ENCODE measurements at places on chromosomes 2 and 18.

- no peak for DNase-seq
These were observed 968 bp upstream of the RALBP1 start for GRCh38 chr18:9474108-9474982.

DNA sequence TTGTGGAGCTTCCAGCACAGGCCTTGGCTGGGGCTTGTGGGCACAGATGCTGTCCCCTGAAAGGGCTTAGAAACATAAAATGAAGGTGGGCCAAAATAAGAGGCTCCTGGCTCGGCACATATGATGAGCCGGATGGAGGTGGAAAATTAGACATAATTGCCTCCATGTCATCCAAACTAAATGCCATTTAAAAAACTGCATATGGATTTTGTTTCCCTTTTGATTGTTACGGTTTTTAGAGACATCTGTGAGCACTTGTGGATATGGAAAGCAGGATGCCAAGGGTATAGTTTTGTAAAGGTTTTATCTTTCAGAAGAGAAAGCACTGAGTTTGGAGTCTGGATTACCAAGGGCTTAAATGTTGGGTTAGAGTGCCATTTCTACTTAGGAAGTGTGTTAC is 498.3 kb downstream of the RIT2 start:
- DNase-seq, result no peak

DNA sequence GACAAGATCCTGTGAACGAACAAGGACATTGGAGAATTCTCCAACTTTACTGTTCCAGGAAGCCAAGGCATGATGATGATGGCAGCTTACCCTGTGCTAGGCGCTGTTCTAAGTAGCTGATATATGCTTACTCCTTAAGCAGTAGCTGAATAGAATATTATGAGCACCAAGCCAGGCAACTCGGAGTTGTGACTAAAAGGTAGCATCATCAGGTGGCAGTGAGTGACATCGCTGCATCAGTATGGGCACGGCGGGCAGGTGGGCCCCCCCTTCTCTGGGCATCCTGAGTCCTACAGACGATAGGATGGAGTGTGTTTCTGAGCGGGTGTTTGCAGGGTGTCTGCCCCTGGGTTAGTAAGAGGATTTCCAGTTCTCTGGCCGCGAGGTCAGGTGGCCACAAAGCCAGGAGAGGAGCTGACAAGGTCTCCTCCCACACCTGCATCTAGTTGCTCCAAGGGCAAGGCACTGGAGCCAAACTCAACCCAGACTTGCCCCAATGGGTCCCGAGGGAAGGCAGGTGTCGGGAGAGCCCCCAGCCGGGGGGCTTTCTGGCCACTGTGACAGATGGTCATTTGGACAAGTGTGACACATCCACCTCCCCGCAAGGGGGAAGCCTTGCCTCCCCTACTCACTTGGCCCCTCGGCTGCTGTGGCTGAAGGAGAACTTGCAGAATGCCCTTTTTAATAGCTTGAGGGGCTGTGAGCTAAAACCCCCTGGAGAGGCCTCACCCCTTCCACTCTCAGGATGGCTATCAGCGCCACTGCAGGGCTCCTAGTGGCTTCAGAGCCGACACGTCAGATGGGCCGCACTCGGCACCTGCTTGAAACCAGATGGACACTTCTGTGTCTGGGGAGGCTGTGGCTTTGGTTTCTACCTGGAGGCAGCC is 55.5 kb downstream of the CRACDL start:
- no peak for DNase-seq

DNA sequence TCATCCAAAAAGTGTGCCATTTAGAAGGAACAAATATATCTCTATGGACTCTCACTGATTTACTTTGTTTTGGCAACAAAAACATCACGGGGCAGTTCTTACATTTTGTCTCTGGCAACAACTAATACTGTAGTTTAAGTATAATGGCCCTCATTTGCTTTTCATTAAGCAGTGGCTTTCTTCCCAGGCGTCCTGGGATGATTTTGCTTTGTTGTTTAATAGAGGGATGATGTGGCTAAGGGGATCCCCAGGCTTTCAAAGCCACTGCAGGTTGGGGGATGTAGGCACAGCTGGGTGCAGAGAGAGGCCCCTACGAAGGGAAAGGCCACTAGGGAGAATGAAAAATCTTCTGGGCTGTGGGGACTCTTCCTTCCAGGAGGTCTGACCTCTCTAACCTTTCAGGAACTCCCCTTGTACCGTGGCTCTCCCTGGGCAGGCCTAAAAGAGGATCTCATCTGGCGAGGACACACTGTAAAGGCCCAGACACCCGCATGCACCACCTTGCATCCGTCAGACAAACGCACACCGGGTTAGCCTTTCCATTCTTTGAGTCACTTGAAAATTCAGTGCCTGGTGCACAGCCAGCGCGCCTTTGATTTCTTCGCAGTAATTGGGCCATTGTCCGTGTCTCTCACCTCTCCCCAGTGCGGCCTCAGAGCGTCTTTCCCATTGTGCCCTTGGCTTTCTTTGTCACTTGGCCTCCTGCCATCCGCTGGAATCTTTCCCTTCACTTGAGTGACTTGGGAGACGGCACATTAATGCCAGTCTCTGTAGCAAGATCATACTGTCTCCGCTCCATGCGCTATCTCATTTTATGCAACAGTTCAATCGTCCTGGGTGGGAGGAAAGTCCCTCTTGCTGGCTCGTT is 40.3 kb upstream of the AFF3 start:
- no peak for DNase-seq

DNA sequence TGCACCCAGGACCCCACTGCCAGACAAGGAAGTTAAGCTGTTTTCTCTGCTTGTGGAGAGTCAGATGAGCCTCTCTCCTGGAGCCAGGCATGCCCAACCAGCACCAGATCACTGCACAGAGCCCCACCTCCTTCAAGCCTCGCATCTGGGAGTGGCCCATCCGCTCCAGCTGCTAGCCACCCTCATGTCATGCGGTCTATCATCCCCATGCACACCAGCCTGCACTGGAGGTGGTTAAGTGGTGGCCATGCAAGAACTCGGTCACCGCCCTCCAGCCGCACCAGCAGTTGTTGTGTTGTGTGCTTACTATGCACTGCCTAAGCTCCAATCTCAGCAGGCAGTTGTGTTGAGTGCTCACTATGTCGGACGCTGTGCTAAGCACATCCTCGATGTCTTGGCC is 177.9 kb upstream of the SLC14A2 start:
- no peak for DNase-seq

DNA sequence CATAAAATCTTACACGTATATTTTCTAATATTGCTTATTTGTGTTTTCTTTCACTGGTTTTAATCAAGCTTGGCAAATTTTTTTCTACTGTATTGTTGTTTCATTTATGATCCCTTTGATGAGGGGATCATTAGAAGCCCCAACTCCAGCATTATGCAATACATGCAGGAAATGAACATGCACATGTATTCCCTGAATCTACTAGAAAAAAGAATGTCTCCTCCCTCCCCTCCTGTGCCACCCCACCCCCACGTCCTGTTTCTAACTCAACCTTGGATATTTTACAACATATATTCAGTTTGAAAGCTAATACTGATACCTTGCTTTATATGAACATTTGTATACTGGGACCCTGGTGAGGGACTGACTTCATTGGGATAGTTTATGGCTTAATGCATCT is 53.0 kb downstream of the EML6 start:
- DNase-seq, result no peak

GRCh38 chr2:220847006-220847405 is 725.1 kb downstream of the EPHA4 start:
- DNase-seq, result no peak

GRCh38 chr18:13165636-13166423 is 52.7 kb upstream of the LDLRAD4 start:
- no peak for DNase-seq

DNA sequence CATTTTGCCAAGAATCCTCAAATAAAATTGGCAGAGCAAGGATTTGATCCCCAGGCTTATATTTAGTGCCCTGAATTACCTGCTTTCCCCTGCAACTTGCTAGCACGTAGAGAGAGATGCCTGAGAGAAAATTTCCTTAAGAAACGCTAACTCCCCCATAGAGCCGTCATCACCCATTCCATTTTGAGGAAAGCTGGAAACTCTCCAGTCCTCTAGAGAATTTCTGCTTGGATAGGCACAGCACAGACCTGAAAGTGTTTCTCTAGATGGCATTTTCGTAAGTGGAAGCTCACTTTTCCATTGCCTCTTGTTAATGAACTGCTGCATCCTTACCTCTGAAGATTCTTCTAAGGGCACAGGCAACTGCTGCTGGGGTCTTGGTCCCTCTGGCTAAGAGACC is 277.8 kb upstream of the SIX2 start:
- DNase-seq, result no peak

DNA sequence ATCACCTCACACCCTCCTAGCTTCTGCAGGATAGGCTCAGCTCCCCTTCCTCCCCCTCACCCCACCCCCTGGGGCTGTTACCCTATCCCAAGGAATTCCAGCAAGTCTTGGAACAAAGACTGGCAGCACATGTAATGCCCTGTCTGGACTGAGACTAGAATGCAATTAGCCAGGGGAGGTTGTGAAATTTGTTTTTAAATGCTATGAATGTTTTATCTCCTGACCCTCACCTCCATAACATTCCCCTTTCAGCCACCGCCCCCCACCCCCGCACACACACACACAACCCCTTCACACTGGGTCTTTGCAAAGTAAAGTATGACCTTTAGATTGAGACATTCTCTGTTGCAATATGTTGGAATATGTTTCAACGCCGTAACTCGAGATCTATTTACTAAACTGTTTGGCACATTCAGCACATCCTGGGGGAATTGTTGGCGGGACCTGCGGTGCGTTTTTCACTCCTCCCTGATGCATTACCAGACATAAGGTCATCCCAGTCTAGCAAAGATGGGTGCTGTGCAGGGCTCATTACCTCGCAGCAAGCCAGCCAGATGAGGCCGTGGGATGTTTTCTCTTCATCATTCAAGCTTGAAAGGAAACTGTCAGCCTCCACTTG is 290.7 kb upstream of the SLC14A2 start:
- DNase-seq, result no peak

DNA sequence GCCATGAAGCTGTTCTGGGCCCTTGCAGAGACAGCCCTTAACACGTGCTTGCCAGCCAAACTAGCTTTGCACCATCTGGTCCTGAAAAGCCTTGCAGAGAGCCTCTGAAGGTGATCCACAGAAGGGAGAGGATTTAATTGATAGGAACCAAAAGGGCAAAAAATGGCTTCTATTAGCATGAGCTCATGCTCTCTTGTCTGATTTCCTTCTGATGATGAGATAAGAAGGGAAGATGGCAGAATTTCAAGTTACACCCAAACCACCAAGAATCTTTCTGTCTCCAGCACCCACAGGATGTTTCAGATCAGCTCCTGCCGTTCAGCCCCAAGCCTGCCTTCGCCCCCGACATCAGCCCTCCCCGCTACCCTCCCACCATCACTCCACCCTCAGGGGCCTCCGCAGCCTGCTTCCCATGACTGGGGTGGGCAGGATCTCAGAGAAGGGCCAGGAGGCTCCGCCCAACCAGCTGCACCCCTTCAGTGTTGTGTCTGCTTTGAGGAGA is 23.4 kb upstream of the GLI2 start:
- no peak for DNase-seq

DNA sequence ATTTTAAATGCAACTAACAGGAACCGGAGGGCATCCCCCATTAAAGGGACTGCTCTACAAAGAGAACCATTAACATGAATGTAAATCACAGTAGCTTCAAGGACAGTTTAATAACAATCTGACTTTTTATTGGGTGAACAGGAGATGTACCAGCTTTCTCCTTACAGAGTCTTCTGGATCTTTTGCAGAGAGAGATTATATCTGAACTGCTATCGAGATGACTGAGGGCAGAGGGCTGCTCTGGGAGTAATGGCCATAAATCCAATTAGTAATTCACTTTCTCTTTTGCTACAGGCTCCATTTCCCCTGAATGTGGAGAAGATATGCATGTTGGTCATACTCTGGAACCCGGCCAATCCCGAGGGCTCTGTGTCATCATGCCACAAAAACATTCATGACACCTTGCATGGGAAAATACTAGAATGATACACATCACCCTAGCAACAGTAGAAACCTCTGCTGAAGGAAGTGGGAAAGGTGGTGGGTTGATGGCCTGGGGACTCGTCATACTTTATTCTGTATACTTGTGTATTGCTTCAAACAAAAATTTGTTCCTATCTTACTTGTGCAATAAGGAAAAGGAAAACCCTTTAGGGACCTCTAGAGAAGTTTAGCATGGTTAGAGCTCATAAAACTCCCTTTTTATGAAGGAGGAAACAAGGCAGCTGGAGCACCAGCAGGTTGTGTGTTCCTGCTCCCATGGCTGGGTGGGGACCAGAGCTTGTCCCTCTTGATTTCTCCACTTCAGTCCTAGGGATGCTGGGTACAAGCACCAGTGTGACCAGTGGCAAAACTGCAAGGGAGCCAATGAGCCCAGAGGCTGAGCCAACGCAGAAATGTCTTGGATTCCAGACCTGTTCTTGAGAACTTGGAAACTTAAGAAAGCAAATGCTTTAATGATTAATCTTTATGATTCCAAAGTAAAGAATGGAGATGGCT is 26.0 kb downstream of the CTAGE1 start:
- DNase-seq, result no peak

- no peak for DNase-seq
These were observed 137.8 kb upstream of the SKOR2 start for GRCh38 chr18:47389210-47389609.

DNA sequence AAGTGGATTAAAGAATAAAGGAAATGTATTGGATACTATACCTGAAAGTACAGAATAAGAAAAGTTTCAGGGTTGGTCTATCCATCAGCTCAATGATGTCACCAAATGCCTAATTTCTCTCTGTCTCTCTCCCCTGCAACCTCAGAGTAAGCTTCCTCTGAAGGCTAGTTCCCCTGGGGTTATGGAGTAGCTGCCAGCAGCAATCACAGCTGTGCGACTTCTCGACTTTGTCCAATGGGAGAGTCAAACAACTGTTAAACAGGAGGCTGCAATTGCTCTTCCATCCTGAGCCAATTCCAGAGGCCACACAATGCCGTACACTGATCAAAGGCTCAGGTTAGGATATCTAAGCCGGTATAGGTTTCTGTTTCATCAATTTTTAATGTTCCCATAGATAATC is 95.3 kb upstream of the FANCL start:
- DNase-seq, result no peak

Data from activated CD4-positive, alpha-beta T cell treated with anti-CD3 and anti-CD28 coated beads, Interleukin-2, amount 50 U/mL, for 16 hours (primary cell).